ENCODE measurements at places on chromosomes 11 and 22.

GRCh38 chr11:129312730-129313503, 62.7 kb upstream of the BARX2 start:
- no peak for DNase-seq

DNA sequence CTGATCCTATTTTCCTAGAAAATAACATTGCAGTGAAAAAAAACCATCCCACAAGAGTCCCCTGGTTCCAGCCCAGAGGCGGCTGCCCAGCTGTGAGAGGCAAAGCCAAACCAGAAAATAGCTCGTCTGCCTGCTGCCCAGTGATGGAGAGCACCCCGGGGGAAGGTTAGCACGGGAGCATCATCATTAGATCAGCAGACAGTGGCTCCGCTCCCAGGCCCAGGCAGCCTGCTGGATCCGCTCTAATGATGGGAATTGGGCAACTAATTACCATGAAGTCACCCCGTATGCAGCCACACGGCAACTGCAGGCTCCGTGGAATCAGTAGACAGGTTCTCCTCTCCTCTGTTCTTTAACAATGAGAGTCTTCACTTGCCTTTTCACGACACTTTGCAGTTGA, 17.1 kb upstream of the B3GAT1 start:
- DNase-seq = no peak

DNA sequence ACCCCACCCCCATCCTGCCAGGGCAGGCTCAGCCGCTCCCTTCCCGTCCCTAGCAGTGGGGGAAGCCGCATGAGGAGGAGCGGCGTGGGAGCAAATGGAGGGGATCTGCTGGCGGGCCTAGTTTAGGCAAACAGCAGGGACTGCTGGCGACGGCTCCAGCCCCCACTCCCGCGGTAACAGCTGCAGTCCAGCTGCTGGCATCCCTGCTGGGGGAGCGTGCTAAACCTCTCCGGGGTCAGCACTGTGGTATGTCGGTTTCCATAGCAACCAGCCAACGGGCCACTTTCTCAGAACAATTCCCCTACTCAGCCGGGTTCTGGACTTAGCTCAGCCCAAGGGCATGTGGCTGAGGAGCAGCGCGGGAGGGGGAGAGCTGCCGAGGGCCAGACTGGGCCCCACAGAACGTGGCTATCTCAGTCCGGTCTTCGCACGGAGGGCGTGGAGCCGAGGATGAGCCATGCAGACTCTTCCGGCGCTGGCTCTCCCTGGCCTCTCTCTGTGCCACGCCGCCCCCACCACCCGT, 98.8 kb downstream of the PKNOX2 start:
- DNase-seq = peak; percentile 100

DNA sequence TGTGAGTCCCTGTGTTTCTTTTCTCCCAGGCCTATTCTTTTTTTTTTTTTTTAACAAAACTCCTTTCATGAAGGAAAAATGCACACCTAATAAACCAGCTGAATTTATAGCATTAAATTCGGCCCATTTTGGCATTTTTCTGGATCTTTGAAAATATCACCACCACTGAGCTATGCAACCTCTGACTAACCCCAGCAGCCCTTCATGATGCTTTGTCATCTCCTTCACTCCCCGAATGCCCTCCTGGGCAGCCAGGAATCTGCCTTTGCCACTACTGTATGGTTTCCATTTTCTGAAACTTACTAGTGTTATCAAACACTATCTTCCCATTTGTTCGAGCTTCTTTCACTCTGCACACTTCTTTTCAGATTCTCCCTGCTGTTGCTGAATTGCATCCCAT, 97.9 kb downstream of the ZNF280B start:
- no peak for DNase-seq

GRCh38 chr11:104841973-104842525, 56.2 kb downstream of the CASP12 start:
- no peak for DNase-seq

- no peak for DNase-seq
These were observed 630.2 kb downstream of the BRD1 start for GRCh38 chr22:49197505-49197904.

DNA sequence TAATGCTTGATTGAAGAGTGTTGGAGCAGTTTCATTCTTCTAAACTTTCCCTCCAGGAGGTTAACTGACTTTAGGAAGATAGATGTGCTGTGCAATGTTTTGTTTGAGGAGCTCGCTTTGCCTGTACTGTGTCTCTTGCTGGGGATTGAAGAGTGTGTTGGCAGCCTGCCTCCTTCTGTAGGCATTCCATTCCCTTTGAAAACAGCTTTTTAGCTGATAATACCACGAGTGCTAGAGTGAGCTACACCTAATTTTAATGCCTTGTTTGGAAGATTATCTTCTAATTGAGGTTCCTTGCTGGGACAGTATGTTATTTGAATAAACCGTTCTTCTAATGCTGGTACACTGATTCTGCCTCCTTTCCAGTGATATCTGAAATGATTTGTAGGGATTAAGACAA, 7.2 kb downstream of the DDX10 start:
- DNase-seq = peak; percentile 52

- no peak for DNase-seq
These were observed 82.4 kb upstream of the VPREB1 start for GRCh38 chr22:22161924-22162851.

Measured in AG10803 (cell line).